Activated T-cell treated with anti-CD3 and anti-CD28 coated beads for 24 hours (primary cell): ENCODE measurements at places on chromosomes 12 and 14.
A peak's percentile ranks its signal among the peaks of the same experiment; 100 is the strongest.

DNA sequence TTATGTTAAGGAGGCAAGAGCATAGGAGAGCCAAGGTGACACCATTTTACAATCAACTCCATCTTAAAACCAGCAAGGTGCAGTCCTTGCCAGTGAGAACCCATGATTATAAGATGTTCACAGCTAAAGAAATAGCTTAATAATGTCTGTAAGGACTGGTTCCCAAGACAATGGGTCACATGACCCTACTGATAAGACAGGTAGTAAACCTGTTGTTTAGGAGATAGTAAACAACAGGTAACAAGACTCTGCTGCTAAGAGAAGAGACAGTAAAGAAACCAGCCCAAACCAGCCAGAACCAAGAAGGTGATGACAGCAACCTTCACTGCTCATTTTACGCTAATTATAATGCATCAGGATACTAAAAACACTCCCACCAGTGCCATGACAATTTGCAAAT lies 23.2 kb upstream of the BCAT1 start:
- no peak for DNase-seq

DNA sequence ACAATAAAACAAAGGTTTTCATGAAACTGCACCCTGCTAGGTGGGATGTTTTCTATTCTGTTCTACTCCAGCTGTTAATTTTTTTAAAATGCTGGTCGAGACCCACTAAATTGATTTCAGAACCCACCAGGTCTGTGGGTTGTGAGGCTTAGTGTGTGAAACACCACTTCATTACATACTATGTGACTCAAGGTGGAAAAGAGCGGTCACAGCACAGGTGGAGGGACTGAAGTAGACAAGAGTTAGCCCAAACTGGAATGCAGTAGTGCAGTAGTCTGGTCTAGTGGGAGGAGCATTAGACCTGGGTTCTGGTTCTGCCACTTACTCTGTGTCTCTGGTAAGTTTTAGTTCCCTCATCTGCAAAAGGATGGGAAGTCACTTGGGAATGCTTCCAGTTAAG lies 12.2 kb downstream of the DDX55 start:
- no peak for DNase-seq

DNA sequence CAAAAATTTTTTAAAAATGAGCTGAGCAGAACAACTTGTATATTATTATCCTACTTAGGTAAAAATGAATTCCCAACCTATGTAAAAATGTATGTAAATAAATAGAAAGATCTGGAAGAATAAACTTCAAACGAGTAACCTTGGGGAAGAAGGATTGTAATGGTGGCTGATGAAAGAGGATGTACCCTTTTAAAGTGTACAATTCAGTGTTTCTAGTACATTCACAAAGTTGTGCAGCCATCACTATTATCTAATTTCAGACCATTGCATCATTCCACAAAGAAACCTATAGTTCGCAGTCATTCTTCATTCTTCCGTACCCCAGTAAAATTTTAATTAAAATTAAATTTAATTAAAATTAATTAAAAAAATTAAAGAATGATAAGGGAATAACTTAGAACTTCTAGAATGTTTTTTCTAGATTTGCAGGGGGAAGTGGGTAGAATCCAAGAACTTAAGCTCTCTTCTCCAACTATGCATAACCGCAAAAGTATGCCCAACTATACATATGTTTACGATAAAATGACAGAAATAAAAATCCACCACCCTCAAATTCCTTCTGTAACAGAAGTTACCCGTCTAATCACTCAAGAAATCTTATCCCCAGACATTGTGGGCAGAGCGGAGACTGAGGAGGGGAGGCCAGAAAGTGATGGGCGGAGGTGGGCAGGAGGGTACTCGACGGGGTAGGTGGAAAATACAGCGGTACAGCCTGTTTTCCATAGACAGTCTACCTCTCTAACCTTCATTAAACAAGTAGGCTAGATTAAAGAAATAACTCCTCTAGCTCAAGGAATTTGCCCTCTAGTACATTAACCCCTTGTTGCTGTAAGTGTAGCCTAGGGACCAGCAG lies 921 bp downstream of the DEPDC4 start:
- no peak for DNase-seq

DNA sequence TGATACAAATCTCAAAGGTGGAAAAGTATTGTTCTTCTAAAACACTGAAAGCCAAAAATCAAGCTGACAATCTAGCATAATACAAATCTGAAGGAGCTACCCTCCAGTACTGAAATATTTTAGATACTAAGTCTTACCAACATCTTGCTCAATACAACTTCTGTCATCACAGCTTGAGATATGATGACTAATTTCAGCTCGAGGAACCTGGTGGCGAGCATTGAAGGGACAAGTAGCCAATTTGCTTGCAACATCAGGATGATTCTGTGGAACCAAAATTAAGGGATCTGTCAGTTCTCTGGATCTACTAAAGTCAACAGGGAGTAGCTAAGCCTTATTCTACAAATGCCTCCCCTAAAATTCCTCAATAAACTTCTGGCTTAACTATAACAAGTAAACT lies 10.4 kb downstream of the GTSF1 start:
- DNase-seq, result no peak

- no peak for DNase-seq
These were observed 10.5 kb downstream of the ZBTB1 start for GRCh38 chr14:64515053-64515452.

DNA sequence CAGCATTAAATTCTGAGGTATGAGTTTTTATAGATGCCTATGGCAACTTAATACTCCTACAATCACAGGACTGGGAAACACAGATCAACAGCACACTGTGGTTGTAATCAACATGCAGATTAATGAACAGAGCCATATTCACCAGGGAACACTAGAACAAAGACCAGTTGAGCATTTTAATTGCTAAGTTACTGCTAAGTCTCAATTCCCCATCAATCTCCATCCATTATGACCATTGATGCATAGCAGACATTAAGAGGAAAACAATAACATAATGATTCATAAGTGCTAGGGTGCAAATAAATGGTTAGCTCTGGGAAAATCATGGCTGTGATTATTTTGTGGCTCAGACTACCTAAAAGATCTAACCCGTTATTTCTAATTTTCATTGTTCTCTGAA lies 505.6 kb downstream of the TRHDE start:
- no peak for DNase-seq

GRCh38 chr14:73313151-73313550 lies 75.8 kb downstream of the PAPLN start:
- DNase-seq, result no peak

GRCh38 chr12:119005913-119006312 lies 24.6 kb downstream of the SRRM4 start:
- no peak for DNase-seq

DNA sequence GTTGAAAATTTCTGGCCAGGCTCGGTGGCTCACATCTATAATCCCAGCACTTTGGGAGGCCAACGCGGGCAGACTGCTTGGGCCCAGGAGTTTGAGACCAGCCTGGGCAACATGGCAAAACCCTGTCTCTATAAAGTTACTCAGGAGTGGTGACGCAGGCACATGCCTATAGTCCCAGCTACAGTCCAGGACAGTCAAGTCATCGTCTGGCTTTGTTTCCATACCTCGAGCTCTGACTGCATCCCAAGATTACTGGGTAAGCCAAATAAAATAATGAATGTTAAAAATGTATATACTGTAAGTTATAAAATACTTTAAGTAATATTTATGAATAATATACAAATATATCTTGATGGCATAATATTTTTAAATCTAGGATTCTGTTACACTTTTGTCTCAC lies 23.0 kb upstream of the GXYLT1 start:
- no peak for DNase-seq

GRCh38 chr12:116236148-116236731 lies 41.3 kb downstream of the MED13L start:
- peak; percentile 24 for DNase-seq

- DNase-seq, result no peak
These were observed 19.4 kb upstream of the LRRC9 start for GRCh38 chr14:59900556-59900955.

DNA sequence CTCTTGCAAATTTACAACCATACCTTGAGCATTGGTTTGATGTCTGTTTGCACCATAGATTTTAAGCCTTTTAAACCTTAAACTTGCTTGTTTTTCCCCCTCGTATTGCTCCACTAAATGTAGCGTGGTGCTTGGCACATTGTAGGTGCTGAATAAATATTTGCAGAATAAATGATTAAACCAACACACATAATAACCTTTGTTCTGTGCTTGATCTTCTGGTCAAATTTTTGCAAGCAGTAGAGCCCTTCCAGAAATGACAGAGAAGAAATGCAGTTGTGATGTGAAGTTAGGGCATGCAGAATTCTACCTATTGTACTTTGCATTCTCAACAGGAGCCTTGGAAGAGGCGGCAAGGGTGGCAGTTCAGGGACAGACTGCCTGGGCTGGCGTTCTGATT lies 394.4 kb upstream of the TBX3 start:
- no peak for DNase-seq

- no peak for DNase-seq
These were observed 492.9 kb downstream of the VRK1 start for GRCh38 chr14:97290065-97290464.

- DNase-seq, result no peak
These were observed 22.6 kb downstream of the CLSTN3 start for GRCh38 chr12:7152818-7153217.

GRCh38 chr12:76346798-76347420 lies 1.3 kb downstream of the BBS10 start:
- DNase-seq, result no peak

- DNase-seq, result no peak
These were observed 166.1 kb upstream of the SYT10 start for GRCh38 chr12:33605757-33606156.

- DNase-seq, result no peak
These were observed 232.4 kb upstream of the FBXO33 start for GRCh38 chr14:39664646-39665045.

- DNase-seq, result no peak
These were observed 113.2 kb downstream of the CAND1 start for GRCh38 chr12:67382241-67382871.

DNA sequence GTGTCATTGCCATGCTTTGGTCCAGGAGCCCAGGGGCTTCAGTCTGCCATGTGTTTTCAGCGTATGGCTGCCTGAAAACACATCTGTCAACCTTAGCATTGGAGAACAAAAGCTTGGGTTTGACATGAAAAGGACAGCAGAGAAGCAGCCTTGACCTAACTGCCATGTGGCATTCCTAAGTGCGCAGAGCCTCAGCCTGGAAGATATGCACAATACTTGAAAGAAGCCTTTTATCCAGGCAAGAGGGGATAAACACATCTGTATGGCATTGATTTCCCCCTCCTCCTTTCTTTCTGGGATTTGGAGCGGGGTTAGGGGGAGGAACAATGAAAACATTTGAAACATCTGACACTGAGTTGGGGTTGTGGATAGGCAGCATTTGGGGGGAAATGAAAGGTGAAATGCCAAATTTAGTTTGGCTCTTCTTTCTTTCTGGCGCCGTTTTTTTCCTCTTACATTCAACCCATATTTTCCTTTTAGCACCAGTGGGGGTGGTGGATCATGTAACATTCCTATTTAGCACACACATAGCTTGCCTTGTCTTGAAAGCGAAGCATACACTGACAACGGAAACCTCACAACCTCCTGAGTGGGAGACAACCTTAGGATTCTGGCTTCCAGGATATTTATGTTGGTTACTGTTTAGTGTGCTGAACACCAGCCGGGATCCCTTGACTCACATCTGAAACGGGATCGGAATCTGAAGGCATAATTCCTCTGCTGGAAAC lies 177.0 kb downstream of the C12orf75 start:
- DNase-seq, result no peak

DNA sequence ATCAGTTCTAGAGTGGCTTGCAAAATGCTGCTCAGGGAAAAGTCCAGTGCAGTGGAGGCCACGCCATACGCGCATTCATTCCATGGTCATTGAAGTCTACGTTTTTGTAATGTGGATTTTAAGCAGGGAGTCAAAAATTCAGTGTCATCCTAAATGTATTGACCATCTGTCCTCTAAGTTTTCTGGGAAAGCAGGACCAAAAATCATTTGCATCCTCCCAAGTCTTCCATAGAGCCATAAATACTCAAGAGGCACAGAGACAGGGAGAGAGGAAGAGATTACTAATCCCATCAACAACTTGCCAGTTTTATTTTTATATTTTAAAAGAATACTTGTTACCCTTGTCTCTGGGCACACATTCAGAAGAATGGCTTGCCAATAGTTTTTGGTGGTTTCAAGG lies 36.9 kb downstream of the RHOJ start:
- DNase-seq, result no peak

GRCh38 chr14:57498035-57498434 lies 4.4 kb upstream of the CCDC198 start:
- DNase-seq, result no peak

DNA sequence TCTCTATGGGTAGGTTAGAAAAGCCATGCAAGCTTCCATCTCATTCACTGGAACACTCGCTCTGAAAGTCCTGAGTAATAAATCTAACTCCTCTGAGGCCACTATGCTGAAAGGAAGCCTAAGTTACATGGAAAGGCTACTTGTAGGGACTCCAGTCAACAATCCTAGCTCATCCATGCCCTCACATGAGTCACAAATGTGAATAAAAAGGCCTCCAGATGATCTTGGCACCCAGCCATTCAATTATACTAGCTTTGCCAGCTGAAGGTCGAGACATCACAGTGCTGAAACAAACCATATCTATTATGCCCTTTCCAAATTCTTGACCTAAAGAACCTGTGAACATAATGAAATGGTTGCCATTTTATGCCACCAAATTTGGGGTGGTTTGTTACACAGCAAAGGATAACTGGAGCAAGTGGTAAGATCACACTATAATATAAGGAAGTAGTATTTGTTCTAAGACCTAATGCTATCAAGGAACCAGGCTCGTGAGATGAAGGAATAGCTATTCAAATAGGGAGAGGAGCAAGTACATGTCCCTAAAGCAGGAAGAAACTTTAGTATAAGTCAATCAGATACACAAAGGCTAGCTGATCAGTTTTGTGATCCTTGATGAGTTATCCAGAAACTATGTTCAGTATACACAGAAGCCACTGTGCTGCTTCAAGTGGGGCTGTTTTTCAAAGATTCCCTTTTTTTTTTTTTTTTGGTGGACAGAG lies 142.1 kb downstream of the MED13L start:
- no peak for DNase-seq

DNA sequence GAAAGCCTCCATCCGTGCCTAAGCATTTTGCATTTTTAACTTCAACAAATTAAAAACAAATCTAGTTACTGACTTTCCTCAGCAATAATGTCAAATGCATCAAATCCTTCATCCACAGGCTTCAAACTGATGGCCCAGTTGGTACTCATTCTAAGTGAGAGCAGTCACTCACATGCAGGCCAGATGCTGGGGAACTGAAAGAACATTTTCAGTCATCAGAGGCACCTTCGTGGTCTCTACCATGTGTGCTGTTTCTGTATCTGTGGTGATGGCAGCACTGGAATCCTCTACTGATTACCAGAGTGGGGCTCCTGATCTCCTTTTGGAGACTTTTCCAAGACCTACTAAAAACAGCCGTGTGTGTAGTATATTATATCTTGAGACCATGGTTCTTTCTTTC lies 145.2 kb downstream of the PRIMA1 start:
- DNase-seq, result no peak

GRCh38 chr14:70002589-70003346 lies 123.6 kb downstream of the SMOC1 start:
- DNase-seq, result no peak

DNA sequence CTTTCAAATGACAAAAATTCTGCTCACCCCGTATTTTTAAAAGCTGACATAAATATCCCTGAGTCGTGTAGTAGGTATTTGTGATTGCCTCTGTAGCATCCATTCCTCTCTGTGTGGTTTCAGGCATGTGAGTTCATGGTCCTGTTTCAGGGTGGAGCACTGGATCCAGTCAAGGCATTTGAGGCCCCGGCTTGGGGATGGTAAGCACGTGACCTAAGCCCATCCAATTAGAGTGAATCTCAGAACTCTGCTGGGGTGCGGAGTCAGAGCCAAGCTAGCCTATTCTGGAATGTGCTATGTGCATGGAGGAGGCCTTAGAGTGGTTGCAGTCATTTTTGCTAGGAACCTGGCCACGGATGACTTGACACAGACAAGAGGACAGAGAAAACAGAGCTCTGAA lies 4.3 kb upstream of the CSRP2 start:
- DNase-seq, result no peak
